ENCODE measurements at places on chromosomes 2 and 18.

- no peak for DNase-seq
These were observed 423.3 kb downstream of the LRP1B start for GRCh38 chr2:141707486-141707885.

- DNase-seq: no peak
These were observed 463.5 kb downstream of the MTX2 start for GRCh38 chr2:176732780-176733179.

- no peak for DNase-seq
These were observed 2.1 kb upstream of the GPR75 start for GRCh38 chr2:53861824-53862223.

DNA sequence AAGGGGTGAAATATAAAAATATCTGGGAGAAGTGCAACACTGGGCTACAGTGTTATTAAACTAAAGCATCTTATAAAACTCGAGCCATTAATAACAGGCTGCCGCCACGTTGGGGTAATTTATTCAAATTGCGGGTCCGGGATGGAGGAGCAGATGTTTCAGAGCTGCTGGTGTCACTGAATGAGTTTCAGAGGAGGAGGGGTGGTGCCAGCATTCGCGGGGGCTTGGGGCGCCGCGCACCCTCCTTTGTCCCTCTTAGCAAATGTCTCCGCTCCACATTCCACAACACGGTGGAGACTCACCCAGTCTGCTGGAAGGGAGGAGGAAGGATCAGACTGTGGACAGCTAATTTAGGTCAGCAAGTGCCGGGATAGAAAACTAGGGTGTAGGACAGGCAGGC, 260.5 kb downstream of the CELF4 start:
- no peak for DNase-seq

DNA sequence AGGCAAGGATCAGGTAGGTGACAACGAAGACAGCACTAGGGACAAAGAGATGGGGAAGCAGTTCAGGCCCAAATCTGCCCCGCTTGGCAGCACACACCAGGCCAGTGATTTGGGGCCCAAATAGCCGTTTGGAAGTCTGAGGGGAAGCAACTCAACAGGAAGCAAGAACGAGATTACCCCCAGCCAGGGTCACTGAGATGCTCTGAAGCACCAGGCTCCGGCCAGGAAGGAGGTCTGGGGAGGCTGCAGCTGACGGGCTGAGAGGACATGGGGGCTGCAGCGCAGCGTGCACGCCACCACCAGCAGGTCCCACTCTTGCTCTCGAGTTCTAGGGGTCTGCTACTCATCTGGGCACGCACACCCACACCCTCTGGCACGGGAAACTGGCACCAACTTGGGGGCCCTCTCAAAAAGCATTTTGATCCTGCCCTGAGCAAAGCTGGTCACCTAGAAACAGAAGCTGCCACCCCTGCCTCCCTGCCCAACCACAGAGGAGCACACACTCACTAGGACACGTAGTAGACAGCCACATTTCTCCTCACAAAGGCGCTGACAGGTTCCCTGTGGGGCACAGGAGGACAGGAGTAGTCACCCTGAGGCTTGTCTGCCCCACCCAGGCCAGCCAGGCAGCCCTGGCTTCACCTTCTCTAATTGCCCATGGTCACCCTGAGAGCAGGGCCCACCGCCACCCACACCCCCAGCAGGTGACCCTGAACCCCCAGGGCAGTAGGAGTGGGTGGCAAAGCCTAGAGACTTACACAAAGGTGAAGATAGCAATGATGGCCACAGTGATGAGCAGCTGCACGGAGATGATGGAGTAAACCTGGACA, 8.4 kb downstream of the PNKD start:
- DNase-seq: no peak

- DNase-seq: no peak
These were observed 39.4 kb downstream of the HADHB start for GRCh38 chr2:26284132-26284531.

DNA sequence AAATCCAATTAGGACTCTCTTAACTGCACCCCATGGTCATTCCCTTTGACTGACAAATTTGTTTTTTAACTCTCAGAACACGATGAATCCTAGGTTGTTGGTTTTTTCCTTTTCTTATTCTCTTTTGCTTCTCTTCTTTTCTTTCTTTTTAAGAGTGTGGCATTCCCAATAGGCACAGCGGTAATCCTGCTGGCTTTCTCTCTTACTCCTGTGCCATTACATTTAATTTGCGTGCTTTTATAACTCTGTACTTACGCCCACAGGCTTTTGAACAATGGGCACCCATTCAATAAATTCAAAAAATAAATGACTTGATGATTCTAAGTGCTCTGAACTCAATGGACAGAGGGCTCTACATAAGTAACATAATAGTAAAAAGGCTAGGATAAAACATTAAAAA, 189.0 kb upstream of the SMAD7 start:
- DNase-seq: no peak

GRCh38 chr2:22628221-22628620, 756.8 kb upstream of the KLHL29 start:
- no peak for DNase-seq

DNA sequence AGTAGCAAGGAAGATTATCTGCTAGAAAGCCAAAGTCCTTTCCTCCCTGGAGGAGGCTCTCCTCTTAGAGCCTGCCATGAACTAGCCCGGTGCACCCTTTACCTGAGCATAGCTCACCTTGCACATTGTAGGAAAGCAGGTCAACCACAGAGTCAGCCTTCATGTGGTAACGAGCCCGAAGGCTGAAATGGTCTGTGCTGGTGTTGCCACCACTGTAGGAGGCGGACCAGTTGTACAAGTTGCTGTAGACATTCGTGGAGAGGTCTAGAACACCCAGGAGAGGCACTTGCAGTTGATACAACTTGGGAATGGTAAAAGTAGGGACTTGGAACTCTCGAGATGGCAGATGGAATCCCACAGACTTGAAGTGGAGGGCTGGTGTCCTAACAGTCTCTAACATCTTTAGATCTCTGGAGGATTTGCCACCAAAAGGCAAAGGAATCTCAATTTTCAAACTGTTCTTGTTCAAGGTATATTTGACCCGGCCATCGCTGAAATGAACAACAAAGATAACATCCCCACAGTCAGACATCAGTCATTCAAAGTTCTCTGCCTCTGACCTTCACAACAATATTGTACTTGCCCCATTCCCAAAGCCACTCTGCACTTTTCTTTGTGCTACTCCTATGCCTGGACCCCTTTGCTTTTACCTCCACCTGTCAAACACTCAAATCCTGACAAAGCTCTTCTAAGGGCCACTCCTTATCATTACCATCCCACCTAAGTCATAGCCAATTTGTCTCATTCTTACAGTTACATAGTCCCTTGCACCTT, 30.6 kb downstream of the APOB start:
- DNase-seq: no peak

DNA sequence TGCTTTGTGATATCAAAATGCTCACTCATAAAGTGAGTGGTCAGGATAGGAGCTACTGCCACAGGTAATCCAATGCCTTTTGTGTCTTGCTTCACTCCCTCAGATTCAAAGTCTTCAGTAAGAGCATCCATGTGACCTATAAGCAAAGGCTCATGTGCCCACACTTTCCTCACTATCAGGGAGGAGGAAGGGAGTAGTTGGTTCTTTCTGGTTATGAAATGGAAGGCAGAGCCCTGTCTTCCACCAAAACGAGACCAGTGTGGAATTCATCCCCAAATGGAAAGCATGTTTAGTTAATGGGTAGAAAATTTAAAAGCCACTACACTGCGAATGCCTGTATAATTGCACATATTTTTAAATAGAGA, 25.8 kb downstream of the IL1F10 start:
- DNase-seq: no peak

GRCh38 chr2:212831671-212832199, 293.1 kb upstream of the ERBB4 start:
- no peak for DNase-seq

DNA sequence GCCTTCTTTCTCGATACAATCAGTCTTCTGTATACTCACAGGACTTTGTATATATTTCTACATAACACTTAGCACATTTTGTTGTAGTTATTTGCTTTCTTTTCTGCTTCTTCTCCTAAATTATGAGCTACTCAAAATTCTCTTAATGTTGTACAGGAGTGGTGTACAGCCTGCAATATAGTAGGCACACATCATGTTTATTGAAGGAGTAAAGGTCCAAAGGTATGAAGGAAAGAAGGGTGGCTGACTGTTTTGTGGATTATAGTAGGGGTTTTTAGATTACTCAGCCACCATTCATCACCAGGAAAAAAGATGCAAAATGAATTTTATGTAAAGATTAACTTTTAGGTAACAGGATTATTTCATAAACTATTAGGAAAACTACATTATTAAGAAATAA, 54.1 kb downstream of the C18orf54 start:
- DNase-seq: no peak

GRCh38 chr2:242098445-242099128, 229.1 kb downstream of the RTP5 start:
- peak; percentile 24 for DNase-seq

DNA sequence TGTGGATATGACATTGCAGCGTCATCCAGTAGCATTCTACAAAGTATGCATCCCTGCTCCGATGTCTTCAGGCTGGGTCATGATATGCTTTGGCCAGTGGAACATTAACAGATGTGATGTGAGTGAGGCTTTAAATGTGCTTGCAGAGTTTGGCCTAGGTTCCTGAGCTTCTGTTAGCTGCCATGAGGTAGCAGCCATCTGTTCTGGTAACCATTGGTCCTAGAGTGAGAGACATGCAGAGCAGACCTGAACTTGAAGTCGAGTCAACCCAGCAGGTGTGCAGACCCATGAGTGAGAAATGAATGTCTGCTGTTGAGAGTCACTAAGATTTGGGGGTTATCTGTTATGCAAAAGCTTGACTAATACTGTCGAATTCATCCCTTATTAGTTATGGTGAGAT, 73.8 kb upstream of the NABP1 start:
- DNase-seq: no peak

- no peak for DNase-seq
These were observed 70.3 kb downstream of the HAUS1 start for GRCh38 chr18:46174342-46175041.

DNA sequence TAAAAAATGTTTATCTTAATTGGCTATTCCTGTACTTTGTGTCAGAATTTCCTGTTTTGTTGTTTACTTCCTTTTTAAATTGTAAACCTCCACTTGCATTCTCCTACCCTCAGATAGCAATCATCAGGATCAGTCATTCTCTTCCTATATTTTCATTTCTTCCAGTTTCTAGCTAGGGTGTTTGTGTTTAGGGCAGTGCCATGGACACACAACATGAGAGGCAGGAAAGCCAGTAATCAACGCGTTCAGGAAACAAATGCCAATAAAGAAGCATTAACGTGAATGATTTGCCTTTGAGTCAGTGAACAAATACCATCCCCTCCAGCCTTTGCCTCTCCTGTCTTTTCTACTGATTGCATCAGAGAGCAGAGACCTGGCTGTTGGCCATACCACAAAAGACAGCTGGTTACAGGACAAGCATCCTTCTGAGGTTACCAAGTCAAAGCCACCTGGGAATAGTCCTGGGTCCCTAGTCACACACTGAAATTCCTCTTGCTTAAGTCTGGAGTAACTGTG, 56.7 kb upstream of the FHL2 start:
- no peak for DNase-seq

- no peak for DNase-seq
These were observed 76.1 kb downstream of the AFF3 start for GRCh38 chr2:100066246-100066645.

DNA sequence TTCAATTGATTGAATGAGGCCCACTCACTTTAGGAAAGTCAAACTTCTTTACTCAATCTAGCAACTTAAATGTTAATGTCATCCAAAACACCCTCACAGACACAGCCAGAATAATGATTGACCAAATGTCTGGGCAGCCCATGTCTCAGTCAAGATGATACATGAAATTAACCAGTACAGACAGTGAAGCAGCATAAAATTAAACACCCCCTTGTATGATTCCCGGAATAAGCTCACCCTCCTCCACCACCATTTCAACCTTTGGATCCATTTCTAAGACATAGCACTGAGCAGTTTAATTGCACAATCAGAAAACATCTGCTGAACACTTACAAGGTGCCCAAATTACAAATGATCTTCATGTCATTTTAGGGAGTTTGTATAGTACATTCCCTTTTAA, 570.7 kb upstream of the ID2 start:
- no peak for DNase-seq

DNA sequence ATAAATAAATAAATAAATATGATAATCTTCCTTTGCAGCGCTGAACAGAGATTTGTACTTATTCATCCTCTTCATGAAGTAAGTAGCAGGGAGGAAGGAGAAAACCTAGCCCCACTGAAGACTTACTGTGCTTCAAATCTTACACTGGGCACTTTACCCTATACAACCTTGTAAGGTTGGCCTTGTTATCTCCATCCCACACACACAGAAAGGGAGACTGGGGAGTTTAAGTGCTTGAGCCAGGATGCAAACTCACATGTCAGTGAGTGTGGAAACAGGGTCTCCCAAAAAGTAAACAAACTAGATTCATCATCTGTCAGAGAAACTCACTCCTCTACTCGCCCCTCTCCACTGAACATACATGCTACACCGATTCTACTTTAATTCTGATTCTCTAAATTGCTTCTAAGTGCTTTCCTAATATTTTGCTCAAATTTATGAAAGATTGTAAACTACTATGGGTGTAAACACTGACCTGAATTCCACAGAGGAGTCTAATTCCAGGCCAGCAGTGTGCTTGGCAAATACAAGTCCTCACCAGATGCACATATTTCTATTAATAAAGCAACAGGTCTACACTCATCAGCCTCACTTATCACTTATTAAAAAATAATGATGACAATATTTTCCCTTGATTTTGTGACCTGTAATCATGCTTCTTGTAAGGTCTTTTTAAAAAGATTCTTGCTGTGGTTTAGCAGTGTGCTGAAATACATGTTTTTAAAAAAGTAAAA, 155.5 kb downstream of the TCF4 start:
- no peak for DNase-seq

DNA sequence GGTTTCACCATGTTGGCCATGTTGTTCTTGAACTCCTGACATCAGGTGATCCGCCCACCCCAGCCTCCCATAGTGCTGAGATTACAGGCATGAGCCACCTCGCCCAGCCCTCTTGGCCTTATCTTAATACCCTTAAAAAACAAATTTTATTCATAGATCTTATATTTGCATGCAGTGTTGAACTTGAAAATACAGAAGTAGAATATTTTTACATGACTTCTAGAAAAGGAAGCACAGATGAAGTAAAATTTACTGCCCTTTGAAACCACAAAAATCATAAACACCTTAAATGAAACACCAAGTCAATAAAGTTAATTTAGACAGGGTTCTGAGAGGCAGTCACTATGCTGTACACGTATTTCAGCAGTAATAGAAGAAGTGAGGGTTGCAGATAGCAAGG, 145.7 kb downstream of the CERS6 start:
- no peak for DNase-seq

- no peak for DNase-seq
These were observed 117.4 kb upstream of the RPRM start for GRCh38 chr2:153595939-153596338.

- no peak for DNase-seq
These were observed 3.6 kb upstream of the MYOM1 start for GRCh38 chr18:3223356-3223755.

GRCh38 chr2:98161186-98161585, 74.2 kb downstream of the VWA3B start:
- no peak for DNase-seq

- no peak for DNase-seq
These were observed 63.9 kb downstream of the PHLPP1 start for GRCh38 chr18:62778976-62779869.
